GM03348 (cell line): ENCODE measurements at places on chromosomes 2 and 18.

DNA sequence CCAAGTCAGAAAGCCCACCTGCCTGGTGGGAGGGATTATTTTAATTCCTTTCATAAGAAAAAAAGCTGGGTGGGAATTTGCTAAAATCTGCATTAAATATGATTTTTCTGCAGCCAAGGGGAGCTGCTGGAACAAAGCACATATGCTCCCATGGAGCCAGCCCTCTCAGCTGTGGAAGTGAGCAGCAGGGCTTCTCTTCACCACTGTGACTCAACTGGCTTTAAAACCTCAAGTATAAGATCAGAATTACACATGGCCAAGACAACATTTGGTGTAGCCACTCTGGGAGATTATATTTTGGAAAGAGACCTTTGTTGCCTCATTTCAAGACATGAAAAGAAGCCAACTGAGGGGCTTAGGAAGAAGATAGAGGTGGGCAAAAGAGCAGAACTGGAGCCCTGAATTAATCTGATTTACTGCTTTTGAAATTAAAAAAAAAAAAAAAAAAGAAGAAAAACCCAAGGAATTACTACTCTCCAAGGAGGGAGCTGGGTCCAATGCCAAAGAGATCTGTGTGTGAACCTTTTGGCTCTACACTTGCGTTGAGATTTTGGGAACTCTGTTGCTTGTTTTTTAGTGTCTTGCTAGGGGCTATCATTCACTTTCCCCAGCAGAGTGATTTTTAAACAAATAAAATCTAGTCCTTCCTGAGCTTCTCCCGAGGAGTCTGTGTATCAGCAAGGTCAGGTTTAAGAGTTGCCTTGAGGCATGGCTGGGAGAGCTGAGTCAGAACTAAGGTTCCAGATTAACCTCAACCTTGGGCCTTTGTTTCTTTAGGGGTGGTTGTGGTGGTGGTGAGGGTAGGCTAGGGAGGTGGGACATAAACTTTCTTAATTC is 6.0 kb downstream of the LHCGR start:
- DNase-seq, result no peak

GRCh38 chr2:207871911-207872310 is 102.2 kb upstream of the FZD5 start:
- no peak for DNase-seq

DNA sequence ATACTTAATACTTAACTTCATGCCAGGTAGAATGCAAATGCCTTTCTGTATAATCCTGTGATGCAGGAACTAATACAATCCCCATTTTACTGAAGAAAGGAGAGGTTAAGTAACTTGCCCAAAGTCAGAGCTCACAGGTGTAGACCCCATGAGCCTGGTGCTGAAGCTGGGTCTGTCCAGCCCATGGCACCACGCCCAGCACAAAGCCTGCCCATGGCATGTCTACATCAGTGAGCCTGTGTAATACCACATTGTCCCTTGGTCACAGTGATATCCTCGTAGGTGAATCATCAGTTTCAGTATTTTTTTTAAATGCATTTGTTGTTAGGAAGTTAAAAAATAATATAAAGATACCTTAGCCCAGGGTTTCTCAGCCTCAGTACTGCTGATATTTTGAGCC is 69.9 kb upstream of the MCFD2 start:
- no peak for DNase-seq

DNA sequence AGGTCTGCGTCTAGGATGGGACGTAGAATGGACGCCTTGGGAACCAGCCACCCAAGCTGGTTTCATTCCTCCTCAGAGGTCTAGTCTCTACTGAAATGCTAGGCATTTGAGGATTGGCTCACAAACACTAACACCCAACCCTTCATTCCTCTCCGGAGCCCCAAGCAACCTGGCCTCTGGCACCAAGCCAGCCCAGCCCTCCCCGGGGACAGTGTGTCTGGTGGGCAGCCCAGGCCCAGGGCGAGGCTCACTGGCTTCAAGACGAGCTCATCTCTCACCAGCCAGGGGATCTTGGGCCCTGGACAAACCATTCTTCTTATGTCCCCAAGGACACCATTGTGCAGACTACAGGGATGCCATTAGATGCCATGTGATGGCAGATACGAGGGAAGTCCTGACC is 182.5 kb downstream of the CTIF start:
- DNase-seq, result no peak

DNA sequence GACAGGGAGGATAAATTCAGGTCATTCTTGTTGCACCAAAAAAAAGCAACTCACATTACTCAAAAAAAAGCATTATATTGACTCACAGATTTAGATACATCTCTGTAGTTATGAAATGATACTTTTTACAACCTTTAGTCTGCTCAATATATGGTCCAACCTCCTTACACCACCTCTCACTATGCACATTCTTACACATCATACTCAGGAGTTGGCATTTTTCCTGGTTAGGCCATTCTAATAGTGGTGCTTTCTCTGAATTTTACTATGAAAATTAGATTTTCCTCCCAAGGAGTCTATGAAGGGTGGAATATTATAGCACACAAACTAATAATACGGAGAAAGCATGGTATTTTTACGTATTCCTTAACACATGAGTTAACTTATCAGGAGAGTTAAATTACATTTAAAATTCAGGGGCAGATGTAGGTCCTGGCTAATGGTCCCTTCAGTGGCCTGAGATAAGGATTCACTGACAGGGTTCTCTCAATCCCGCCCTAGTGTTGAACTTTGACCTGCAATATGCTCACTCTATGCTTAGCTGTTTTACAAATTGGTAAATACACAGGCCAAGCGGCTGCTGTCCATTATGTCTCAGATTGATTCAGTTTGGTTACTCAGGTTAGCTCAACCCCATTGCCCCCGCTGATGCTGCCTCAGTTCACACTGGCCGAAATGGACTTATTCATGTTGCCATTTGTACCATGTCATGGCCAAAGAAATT is 153.6 kb downstream of the NCKAP5 start:
- peak; percentile 44 for DNase-seq
